ENCODE measurements at places on chromosomes 6 and 20.
A peak's percentile ranks its signal among the peaks of the same experiment; 100 is the strongest.

DNA sequence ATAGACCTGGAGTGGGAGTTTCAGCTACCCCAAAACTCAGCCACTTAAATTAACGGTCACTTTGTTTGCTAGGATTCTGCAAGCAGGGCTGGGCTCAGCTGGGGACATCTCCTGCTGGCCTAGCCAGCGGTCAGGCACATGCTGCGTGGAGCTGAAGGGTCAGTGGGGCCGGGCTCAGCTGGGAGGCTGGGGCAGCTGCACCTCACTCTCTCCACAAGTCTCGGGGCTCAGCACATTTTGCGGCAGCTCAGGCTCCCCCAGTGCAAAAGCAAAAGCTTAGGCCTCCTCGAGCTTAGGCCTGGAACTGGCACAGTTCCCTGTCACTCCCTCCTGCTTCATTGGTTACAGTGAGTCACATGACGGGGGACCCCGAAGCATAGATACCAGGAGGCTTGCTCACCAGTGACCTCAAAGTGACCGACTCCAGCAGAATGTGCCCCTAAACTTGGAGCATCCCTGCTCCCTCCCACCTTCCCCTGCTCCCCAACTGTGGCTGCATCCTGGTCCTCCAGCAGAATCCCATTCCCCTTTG is 80.6 kb upstream of the CST7 start:
- DNase-seq = no peak

DNA sequence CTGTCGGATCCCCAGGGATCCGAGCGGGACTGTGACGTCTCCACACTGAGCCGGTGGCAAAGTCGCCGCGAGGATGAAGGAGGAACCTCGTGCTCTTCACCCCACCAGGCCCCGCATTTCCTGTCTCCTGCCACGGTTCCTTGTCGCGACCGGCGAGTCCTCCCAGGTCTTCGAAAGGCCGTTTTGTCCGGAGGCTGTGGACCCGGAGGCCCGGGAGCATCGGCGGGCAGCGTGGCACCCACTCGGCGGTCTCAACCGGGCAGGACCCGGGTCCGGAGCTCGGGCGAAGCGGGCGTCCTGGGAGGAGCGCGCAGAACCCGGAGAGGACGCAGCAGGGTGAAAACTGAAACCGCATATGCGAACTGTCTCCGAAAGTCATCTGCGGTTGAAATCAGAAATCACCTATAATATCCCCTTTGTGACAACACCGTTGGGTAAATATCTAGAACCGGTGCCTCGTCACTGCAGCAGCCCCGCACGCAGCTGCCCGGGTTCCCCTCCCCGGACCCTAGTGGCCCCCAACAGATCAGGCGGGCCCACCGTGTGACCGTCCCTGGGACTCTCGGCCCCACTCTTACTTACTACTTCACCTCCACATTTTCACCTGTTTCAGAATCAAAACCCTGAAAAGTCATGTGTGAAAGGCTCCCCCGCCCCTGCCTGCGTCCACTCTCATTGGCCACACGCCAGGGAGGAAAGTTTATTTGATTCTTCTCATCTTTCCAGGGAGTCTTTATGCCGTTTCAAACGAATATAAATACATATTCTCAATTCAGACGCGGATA is 3.1 kb upstream of the ULBP2 start:
- no peak for DNase-seq

- DNase-seq = no peak
Measured at GRCh38 chr20:36218380-36219064, 17.8 kb upstream of the AAR2 start.

DNA sequence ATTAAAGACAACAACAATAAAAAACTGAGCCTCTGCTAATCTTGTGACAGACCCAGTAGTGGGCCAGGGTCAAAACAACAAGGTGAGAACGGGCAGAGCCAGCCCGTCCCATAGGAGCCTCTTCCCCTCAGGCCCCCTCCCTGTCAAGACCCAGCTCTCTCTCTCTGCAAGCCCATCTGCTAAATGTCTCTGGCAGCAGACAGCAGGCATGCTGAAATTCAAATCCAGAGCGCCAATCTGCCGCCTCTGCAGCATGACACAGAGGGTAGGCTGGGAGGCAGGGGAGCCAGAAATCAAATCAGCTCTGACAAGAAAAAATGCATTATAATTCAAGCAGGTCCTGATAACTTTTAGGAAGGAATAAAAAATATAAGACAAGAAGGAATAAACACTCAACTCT is 26.3 kb downstream of the METTL24 start:
- no peak for DNase-seq

DNA sequence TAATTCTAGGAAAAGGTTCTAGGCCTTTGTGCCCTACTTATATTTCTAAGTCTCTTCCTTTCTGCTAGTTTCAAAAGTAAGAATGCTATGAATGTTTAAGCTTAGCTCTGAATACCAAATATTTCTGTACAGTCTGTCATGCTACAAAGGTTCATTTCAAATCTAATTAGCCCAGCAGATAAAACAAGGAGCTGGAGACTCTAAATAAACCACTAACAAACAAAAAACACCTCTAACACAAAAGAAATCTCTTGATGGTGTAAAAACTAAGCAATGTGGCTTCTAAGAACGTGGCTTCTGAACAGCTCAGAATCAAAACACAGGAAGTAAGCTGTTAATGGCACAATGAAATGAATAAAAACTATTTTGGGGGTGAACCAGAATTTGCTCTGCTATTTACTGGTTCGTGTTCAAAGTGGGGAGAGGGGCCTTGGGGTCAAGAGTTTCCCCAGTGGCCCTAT is 198.3 kb downstream of the BCAS1 start:
- no peak for DNase-seq

- no peak for DNase-seq
Measured at GRCh38 chr6:129852257-129852858, 8.8 kb downstream of the TMEM244 start.

DNA sequence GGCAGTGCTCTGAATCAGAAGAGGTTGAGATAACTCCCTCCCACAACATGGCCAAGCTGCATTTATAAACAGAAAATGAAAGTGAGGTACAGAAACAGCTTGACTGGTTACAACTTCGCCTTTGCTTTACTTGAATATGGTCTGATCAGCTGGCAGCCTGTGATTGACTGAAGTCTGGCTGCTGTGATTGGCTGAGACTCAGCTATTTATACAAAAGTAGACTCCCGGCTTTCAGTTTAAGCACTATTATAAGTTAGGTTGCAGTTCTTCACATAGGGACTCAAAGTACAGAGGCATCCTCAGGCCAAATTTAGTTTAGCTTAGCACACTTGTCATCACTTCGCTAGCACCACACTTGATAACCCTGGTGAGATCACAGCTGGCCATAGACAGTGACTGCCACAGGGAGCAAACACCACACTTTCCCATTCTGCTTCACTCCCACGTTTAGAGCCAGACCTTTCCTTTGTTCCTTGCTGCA is 362.6 kb downstream of the EPM2A start:
- peak; percentile 22 for DNase-seq

- no peak for DNase-seq
Measured at GRCh38 chr20:17223553-17223952, 3.3 kb upstream of the PCSK2 start.

GRCh38 chr6:16670183-16670582 is 91.1 kb downstream of the ATXN1 start:
- no peak for DNase-seq

DNA sequence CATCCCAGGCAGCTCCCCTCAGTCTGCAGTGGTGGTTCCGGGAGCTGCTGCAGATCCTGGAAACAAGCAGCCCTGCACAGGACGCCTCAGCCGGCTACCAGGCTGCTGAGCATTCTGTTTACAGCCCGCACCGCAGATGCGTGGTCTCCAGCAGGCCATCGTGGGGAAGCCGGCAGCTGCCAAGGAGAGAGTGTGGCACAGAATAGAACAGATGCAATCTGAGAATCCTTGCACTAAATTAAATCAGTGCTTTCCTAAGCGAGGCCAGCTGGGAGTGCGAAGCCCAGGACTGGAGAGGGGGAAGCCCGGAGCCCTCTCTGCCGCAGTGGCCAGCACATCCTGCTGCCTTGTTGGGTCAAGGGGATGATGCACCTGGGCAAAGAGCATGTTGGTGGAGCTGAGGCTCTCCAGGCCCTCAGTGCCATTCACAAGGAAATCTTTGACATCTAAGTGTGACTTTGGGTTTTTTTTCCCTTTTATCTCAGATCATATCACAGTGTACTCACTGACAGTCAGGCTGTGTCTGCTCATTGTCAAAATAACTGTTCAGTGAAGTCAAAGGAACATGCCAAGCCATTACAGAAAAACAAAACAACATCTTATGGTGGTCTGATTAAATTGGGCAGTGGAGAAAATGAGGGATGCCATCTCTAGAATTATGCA is 118.1 kb downstream of the SYNDIG1 start:
- no peak for DNase-seq

- DNase-seq = no peak
Measured at GRCh38 chr6:107344383-107344782, 115.0 kb downstream of the PDSS2 start.

- DNase-seq = no peak
Measured at GRCh38 chr6:25105070-25105925, 169.5 kb upstream of the RIPOR2 start.

DNA sequence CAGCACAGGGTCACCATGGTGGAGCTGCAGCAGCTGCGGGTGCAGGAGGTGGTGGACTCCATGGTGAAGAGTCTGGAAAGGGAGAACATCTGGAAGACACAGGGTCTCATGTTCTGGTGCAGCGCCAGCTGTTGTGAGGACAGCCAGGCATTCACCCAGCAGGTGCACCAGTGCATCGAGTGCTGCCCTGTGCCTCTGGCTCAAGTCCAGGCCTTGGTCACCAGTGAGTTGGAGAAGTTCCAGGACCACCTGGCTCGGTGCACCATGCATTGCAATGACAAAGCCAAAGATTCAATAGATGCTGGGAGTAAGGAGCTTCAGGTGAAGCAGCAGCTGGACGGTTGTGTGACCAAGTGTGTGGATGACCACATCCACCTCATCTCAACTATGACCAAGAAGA is 22.9 kb upstream of the RIPK1 start:
- no peak for DNase-seq
